ENCODE measurements at places on chromosomes 2 and 18.

DNA sequence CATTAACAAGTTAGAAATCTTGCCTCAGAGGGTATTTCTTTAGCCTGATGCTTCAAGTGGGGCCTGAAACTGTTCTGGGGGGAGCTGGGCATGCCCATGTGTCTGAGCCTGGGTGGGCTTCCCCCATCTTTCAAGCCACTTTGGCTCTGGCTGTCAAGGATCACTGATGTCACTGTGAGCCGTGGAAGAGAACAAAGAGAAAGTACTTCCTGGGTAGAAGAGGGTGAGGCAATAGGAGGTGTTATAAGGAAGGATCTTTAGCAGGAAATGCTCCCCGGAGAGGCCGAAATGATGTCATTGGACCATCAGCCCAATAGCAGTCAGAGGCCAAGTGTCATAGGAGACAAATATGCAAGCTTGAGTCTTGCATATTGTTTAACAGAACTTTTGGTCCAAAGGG lies 228.4 kb upstream of the MEX3C start:
- DNase-seq = no peak

DNA sequence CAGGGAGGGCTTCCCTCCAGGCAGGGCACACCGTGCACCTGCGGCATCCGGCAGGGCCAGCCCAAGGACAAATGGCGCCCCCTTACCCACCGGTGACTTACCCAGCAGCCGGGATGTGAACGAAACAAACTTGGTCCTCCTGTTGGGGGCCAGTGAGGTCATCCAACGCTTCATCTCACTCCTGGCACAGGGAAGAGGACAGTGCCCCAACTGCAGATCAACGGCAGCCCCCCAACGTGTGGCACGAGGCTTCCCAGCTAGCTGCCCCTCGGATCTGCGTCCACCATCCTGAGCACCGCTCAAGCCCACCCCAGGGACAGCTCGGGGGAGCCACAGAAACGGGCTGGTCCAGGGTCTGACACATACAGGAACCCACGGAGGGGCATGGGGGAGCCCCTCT lies 12.0 kb downstream of the SNORC start:
- no peak for DNase-seq

DNA sequence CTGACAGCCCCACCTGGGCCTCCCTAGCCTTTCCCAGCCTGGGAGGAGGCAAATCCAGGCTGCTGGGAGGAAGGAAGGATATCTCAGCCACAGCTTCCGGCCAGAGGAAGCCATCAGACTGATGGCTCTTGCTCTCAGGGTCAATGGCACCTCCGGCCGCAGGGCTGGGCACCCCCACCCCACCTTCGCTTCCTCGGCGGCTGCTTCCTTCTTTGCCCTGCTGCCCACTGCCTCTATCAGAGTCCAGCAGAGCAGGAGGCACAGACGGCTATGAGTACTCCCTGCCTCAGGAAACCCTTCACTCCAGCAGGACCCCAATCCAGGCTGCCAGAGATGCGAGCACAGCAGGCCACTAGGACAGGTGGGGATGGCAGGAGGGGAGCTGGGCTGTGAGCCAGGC lies 3.3 kb downstream of the SEMA4C start:
- DNase-seq = no peak

GRCh38 chr2:150182566-150183235 lies 304.8 kb downstream of the RND3 start:
- DNase-seq = no peak

- DNase-seq = no peak
Measured at GRCh38 chr18:79344208-79344581, 51.5 kb upstream of the NFATC1 start.

GRCh38 chr2:138277062-138277461 lies 224.5 kb upstream of the SPOPL start:
- no peak for DNase-seq

DNA sequence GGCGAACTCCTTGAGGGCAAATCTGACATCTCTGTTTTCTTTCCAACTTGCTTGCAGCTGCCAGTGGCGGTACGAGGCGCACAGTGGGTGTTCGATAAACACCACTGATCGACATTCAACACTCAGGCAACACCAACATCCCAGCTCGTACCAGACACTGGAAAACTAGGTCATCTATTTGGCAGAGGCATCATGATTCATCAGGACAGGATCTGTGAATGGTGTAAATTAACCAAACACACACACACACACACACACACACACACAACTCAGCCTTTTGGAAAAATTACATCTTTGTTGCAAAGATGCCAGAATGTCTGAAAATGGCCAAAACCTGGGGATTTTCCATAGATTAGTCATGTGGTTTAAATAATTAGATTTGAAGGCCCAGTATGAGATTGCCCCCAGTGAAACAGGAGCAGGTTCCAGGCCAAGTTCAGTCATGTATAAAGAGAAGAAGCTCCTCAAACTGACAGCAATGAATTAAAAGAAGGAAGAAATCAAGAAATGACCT lies 150.5 kb upstream of the NCKAP5 start:
- DNase-seq = no peak

GRCh38 chr2:240343548-240343947 lies 91.9 kb upstream of the GPC1 start:
- DNase-seq = no peak

DNA sequence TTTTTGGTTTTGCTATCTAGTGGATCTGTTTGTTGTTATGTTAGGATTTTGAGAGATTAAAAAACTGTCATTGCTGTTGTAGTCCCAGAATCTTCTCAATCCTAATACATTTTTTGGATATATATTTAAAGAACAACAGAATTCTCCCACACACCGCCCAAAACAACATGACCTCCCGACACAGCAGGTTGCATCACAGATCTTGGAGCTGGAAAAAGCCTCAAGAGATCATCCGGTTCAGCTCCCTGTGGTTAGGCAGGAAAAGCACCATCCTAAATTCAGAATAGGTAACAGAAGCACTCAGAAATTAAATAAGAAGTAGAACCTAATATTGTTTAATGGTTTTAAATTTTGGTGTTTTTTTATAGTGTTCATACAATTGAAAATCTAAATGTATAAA lies 251.4 kb upstream of the STON1 start:
- DNase-seq = no peak

DNA sequence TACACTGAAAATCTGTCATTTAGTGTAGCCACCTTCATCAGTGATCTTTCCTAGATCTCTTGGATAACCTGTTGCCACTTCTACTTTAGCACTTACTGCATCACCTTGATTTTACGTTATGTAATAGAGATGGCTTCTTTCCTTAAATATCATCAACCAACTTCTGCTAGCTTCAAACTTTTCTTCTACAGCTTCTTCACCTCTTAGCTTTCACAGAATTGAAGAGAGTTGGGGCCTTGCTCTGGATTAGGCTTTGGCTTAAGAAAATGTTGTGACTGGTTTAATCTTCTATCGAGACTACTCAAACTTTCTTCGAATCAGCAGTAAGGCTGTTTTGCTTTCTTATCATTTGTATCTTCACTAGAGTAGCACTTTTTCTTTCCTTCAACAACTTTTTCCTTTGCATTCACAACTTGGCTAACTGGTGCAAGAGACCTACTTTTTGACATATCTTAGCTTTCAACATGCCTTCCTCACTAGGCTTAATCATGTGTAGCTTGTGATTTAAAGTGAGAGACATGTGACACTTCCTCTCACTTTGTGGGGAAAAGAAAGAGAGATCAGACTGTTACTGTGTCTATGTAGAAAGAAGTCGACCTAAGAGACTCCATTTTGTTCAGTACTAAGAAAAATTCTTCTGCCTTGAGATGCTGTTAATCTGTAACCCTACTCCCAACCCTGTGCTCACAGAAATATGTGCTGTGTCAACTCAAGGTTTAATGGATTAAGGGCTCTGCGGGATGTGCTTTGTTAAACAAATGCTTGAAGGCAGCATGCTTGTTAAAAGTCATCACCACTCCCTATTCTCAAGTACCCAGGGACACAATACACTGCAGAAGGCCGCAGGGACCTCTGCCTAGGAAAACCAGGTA lies 99.6 kb downstream of the ATL2 start:
- DNase-seq = no peak

GRCh38 chr2:429575-430254 lies 141.8 kb upstream of the ALKAL2 start:
- DNase-seq = no peak

GRCh38 chr2:159462201-159462785 lies 154.1 kb downstream of the BAZ2B start:
- no peak for DNase-seq

GRCh38 chr2:216884347-216884746 lies 24.5 kb upstream of the TNP1 start:
- no peak for DNase-seq

DNA sequence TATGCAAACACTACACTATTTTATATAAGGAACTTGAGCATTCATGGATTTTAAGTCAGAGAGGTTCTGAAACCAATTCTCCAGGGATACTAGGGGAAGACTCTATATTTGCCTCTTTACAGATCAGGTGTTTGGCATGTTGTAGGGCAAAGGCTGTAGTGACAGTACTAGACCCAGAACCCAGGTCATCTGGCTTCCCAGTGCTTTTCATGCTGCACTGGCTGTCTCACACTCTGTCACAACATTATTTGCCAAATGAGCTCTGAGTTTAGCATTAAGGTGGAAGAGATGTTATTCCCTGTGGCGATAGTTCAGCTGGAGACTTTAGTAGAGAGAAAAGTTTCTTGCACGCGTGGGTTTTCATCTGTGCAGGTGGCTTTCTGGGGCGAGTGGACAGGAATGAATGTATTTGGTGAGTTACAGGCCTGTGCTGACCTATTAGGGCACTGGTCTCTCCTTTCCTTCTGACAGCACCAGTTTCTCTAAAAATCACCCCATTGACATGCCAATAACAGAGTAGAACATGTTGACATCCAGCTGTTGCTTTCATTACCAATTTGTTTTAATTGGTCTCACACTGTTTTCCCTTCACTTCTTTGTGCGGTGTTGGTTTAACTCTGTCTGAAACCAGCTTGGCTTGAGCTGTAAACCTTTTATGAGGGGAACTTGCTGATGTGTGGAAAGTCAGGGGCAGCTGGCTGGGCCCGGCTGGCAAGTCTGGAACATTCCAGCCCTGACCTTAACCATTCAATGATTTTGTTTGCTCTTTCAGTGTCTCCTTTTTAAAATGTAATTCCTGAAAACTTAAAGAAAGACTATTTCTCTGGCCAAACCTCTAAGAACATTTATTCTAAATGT lies 643.0 kb upstream of the FAM98A start:
- DNase-seq = no peak

DNA sequence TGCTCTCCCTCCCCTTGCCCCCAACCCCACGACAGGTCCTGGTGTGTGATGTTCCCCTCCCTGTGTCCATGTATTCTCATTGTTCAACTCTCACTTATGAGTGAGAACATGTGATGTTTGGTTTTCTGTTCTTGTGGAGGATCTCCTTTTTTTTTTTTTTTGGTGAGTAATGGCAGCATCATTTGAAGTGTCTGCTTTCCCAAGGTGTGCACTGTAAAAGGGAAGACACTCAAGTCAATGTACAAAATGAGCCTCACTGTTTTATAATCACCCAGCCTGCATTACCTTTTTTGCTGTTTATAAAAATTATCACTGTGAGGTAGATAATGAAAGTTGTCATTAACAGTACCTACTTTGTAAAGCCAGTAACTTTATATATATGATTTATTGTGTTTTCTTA lies 56.9 kb downstream of the INSIG2 start:
- DNase-seq = no peak

- no peak for DNase-seq
Measured at GRCh38 chr2:160207271-160207670, 7.2 kb upstream of the ITGB6 start.

- DNase-seq = no peak
Measured at GRCh38 chr2:25054720-25055119, 12.8 kb downstream of the EFR3B start.

GRCh38 chr2:110675679-110676078 lies 2.2 kb downstream of the BUB1 start:
- DNase-seq = no peak

- no peak for DNase-seq
Measured at GRCh38 chr2:38450509-38450908, 73.4 kb upstream of the ATL2 start.

DNA sequence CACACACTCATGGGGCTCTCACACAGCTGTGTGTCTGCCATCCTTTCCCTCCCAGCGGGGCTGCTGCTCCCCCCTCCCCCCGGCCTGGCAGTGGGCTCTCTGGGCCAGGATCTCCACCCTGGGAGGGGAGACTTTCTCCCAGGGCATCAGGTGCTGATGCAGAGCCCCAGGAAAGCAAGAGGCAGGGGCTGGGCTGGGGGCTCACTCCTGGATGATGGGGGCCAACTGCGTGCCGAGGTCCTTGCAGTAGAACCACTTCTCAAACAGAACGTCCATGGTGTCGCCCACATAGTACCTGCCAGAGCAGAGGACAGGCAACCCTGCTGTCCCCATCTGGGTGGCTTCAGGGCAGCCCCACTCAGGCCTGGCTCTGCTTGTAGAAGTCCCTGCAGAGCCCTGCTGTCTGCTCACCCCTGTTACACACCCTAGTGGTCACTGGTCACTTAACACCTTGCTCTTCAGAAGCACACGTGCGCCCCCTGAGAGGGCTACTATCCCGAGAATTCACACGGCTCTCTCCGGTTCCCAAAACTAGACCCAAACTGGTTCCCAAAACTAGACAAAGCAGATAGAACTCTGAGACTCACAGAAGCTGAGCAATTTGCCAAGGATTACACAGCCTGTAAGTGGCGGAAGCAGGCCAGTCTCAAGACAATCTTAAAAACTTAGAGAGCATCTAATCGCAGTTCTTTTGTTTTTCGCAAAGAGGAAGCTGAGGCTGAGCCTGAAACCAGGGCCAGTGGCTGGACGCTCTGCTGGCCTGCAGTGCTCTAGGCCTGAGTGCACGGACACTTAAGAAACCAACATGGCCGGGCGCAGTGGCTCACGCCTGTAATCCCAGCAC lies 6.6 kb upstream of the OXER1 start:
- no peak for DNase-seq

DNA sequence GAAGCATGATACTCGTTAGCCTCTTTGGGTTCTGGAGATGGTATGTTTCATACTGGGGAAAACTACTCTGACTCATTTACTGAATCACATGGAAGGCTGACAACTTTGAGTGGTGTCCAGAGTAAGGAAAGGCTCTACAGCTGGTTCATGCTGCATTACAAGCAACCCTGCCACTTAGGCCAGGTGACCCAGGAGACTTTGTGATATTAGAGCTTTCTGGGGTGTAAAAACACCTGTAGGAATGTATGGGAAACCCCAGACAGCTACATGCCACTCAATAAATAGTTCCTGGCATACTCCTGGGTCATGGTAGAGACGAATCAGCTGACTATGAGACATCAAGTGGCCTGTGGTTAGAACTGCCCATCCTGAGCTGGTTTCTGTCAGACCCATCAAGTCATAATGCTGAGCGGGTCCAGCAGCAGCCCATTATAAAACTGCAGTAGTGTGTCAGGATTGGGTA lies 21.3 kb upstream of the TCF7L1 start:
- DNase-seq = no peak

Measured in activated naive CD4-positive, alpha-beta T cell (primary cell).